Foreskin melanocyte (primary cell): ENCODE measurements at places on chromosomes 1 and 21.

- no peak for DNase-seq
Measured at GRCh38 chr1:53420341-53420740, 38.9 kb upstream of the DMRTB1 start.

DNA sequence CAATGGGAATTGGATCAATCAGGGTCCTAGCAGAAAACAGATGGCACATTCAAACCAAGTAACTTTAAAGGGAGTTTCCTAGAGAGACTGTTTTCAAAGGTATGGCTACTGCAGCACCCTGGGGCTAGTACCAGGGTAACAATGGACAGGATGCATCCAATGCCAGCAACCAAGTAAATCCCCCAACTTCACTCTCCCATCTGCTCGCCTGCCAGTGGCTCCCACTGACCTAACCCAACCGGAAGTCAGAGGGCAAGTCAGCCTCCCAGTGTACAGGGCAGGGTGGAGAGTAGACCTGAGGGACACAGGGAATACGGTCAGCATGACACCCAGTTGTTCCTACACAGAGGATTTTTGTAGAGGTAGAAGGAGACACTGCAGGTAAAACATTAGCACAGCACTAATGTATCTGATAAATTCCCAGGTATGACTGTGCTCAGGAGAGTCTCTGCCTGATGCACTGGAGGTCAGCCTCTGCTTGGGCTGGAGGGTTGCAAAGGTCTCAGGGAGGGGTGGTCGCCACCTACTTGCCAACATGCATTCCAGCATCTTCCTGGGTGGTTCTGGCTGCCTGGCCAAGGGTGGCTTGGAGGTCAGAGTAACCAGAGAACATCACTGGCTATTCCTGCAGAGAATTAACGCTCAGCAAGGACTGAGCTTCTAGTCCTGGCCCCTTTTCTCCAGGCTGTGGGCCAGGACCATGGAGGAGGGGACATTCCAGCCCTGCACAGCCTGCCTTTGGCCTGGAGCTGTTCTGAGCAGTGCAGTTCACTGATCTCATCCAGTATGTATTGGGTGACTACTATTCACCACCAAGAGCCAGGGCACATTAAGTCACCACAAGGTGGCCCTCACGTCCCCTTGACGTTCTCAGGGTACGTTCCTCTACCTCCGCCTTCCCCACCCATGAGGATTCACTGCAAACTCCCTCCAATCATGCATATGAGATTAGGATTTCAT is 5.1 kb upstream of the GJA4 start:
- DNase-seq = no peak

GRCh38 chr1:155126556-155127104 is 1.0 kb upstream of the EFNA1 start:
- DNase-seq = no peak

DNA sequence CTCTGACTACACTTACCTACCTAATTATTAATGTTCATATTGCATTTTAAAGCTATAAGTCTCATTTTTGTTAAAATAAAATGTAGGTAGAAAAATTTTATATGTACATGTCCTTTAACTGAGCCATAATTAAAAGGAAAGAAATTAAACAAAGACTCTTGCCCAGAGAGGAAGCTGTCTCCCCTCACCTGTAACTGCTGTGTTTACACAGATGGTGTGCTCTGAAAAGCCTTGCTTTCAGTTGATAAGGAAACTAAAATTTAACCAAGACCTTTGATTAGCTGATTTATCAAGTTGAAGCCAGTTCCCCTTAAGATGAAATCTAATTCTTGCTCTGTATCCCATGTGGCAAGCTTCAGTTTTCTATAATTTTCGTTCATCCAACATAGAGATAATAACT is 213.5 kb downstream of the LYPLAL1 start:
- DNase-seq = no peak

- DNase-seq = no peak
Measured at GRCh38 chr1:54610048-54610447, 13.3 kb downstream of the FAM151A start.

GRCh38 chr1:76314730-76315129 is 240.2 kb downstream of the ST6GALNAC3 start:
- no peak for DNase-seq

DNA sequence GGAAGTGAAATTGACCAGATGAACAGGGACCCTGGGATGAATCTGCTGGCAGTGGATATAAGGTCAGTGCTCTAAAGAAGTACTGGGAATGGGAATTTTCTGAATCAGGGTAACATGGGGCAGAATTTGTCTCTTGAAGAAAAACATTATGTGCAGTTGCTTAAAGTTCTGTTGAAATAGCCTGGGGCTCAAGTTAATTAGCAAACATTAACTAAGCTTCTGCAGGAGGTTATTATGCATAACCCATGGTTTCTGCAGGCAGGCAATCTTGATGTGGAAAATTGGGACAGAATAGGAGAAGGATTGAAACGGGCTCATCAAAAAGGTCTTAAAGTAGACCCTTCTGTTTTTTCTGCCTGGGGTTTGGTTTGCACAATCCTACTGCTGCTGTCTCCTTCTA is 14.0 kb downstream of the GSTM5 start:
- DNase-seq = no peak

- no peak for DNase-seq
Measured at GRCh38 chr1:167697667-167698141, 24.1 kb upstream of the MPZL1 start.

- no peak for DNase-seq
Measured at GRCh38 chr1:196897158-196897828, 9.4 kb downstream of the CFHR4 start.

- no peak for DNase-seq
Measured at GRCh38 chr1:101161619-101162018, 75.2 kb upstream of the S1PR1 start.

- DNase-seq = no peak
Measured at GRCh38 chr1:5620997-5621396, 371.2 kb downstream of the NPHP4 start.

DNA sequence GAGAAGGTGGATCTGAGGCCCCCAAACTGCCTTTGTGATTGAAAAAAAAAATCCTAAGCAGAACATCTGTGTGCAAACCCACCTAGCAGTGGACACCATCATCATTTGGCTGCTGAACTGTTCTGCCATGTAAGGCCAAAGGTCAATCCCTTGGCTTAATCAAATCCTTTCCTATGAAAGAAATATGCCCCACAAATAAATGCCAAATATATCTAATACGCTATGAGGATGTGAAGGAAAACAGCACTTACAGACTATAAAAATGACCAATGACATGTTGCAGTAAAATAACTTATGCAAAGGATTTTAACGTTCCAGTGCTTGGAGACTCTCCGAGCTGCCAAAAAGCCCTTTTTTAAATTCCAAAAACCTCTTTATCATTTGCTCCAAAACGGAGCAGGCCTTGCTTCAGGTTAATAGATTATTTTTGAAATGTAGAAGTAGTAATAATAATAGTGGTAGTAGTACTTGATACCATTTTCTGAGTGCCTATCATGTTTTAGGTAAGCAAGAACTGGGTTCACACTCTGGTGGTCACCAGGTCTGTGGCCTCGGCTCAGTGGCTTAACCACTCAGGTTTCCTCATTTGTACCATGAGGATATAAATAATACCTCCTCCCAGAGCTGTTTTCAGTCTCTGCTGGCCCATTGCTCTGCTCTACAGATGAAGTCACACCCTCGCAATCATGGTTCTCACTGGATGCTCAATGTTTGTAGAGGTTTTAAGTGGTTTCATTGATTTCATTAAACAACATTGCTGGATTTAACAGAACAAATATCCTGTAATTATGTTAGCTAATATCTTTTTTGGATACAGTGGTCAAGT is 47.9 kb upstream of the EDEM3 start:
- DNase-seq = no peak

DNA sequence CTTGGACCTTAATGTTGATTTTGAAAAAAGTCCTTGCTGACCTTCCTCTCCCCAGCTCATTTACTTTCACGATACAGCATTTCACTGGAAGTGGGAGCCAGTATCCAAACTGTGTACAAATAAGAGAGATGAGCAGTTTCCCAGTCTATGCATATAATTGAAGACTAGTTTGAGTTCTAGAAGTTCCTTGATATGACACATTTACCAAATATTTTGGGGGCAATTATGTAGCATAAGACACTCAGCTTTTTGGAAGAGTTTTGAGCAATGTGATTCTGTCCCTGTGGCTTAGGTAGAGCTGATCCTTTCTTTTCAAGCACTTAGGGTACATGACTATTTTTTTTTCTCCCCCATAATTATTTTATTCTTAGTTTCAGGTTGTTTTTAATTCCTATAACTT is 26.4 kb downstream of the GIPC2 start:
- no peak for DNase-seq

DNA sequence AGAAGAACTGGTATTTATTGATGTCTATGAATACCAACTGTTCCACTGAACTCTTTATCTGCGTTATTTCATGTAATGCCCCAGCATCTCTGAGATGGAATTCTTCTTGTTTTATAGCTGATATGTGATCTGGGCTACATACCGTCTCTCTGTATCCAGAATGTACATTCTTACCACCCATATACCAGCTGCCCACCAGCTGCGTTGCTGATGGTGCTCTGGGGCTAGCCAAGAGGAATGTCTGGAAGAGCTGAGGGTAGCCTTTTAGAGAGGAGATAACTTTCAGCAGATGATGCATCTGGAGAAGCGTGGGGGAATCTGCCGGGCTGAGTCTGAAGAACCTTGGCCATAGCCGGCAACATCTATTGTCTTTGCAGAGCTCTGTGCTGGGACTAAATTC is 137.5 kb downstream of the RYR2 start:
- DNase-seq = no peak

GRCh38 chr1:229227298-229227919 is 43.5 kb upstream of the RAB4A start:
- no peak for DNase-seq

GRCh38 chr21:38027901-38028498 is 111.7 kb upstream of the KCNJ6 start:
- peak; percentile 3 for DNase-seq

- DNase-seq = no peak
Measured at GRCh38 chr1:40690771-40691537, 550 bp upstream of the NFYC start.

DNA sequence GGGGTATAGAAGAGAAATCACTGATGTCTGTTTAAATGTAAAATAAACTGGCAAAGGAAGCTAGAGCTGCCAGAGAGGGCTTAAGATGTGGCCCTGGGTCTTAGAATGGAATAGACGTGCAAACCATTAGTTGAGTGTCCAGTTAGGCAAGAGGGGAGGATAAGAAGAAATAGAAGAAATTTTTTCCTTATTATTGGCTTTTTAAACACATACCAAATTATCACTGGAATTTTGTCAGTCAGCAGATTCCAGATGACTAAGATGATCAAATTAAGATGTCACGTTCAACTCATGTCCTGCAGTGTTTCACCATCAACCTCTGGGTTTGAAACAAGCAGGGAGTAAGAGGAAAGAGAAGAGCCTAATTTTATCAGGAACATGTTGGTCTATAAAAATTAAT is 71.6 kb upstream of the C1orf21 start:
- DNase-seq = no peak

DNA sequence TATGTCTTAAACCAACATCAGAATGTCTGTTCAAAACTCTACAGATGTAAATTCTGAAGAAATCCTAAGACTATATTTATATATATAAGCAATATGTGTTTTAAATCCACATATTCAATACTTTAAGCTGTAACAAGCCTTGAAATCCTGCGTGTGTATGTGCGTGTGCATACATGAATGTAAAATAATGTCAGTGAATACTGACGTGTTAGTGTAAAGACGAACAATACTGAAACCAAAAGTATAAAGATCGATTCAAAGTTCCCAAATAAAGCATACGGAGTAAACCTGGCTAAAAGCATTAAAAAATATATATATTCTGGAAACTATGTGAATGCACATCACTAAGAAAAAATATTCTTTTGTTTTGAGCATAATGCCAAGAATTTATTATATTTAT is 668.6 kb upstream of the NCAM2 start:
- no peak for DNase-seq

DNA sequence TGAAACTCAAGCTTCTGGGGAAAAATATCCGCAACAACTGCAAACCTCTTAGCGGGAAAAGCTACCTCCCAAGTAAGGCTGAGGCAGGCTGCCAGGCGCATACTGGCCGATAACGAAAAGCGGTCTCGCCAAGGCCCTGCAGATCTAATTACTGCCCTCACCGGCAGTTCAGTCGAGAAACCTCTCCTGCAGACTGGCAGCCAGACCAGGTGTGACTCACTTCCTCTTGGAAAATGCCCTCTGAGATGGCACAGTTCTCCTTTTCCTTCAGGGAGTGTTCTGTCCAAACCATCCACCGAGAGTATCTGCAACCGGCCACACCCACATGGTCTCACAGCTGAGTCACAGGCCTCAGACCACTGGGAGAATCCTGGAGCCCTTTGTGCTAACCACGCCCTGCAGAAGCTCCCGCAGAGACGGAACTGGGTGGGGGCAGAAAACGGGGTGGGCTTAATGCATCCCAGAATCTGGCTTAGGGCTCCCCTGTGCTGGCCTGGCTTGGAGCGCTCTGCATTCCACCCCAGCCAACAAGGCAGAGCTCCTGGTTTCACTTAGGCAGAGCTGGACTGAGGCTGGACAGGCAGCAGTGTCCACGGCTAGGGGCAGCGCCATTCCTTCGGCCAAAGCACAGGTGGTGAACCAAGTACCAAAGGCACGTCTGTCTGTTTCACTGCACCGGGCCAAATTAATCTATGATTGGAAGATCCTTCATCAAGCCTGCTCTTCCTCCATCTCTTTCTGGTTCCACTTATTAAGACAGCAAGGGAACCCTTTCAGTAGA is 1.2 kb downstream of the S100A10 start:
- DNase-seq = peak; percentile 83

GRCh38 chr21:42423685-42424084 is 20.0 kb downstream of the UBASH3A start:
- no peak for DNase-seq

GRCh38 chr1:147171399-147172167 is 687 bp downstream of the PRKAB2 start:
- no peak for DNase-seq

DNA sequence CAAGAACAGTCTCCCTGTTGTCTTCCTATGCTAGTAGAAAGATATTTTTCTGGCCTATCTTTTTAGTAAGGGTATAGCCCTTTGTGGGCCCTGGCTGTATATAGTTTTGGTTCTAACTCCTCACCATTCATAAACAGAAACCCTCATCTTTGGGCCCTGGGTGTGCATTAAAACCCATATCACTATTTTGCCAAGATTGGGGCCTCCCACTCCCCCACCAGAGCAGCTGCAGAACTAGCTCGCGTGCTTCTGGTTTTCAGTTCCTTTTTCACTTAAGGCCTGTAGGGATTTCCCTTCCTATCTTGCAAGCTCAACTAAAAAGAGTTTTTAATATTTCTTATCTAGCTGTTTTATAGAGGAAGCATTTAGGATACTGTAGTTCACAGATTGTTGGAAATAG is 106.4 kb downstream of the RGL1 start:
- no peak for DNase-seq

DNA sequence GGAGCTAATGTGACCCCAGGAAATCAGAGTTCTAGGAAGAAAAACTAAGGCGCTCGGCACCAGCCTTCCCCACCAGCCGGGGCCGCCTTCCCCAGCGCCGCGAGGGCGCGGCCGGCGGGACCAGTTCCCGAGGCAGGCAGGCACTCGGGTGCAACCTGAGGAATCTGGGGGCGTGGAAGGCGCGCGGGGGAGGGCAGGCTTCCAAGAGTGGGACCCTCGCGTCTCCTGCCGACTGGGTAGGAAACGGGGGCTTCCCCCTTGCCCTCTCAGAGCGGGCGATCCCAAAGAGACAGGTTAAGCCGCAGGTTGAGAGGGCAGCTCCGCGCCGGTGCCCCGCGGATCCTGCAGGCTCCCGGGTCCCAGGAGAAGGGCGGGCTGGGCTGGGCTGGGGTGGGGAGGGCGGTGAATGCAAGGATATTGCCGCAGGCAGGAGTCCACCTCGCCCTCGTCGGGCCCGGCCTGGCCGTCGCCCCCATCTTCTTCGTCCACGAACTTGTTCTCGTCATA is 431 bp downstream of the ARPC5 start:
- DNase-seq = no peak

GRCh38 chr1:25501235-25502058 is 42.0 kb upstream of the LDLRAP1 start:
- DNase-seq = no peak
